ENCODE measurements at places on chromosomes 6 and 20.
A peak's percentile ranks its signal among the peaks of the same experiment; 100 is the strongest.

GRCh38 chr6:139764498-139764986 is 390.1 kb upstream of the CITED2 start:
- no peak for DNase-seq

DNA sequence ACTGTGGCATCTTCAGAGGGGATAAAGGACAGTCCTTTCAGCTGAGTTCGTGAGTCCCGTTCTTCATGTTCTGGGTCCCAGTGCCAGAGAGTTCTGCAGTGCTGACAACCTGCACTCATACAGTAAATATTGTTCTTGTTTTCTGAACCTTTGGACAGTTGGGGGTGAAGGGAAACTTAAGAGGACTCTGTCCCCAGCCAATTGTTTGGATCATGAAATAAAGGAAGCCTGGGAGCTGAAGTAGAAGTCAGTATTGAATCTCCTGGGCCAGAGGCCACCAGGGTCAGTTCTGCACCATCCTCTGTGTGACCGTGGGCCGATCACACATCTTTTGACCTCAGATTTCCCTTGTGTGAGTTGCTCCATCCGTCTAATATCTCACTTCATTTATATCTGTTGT is 3.2 kb downstream of the SLC2A12 start:
- DNase-seq, result no peak

- no peak for DNase-seq
These were observed 268.5 kb upstream of the FOXQ1 start for GRCh38 chr6:1043458-1043836.

DNA sequence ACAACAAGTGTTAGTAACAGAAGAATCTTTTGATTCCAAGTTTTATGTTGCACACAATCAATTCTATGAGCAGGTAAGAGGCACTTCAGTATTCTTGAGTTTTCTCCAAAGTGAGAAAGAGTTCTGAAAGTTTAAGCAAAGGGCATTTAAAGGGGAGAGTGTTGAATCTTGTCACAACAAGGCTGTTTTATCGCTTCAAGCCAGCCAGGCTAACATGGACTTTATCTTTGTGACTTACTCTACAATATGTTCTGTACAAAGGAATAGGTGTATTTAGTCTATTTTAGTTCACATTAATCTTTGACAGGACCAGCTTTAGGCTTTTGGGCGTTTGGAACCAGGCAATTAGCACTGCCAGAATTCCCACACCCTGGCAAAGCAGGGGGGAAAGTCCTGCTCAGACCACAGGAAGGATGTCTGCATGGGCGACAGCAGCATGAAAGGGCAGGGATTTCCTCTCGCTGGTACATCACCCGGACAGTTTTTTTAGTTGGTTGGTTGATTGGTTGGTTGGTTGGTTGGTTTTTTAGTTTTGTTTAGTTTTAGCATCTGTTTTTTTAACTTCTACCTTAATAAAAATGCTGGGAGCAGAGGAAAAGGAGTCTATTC is 395.4 kb upstream of the SOX4 start:
- DNase-seq, result no peak

DNA sequence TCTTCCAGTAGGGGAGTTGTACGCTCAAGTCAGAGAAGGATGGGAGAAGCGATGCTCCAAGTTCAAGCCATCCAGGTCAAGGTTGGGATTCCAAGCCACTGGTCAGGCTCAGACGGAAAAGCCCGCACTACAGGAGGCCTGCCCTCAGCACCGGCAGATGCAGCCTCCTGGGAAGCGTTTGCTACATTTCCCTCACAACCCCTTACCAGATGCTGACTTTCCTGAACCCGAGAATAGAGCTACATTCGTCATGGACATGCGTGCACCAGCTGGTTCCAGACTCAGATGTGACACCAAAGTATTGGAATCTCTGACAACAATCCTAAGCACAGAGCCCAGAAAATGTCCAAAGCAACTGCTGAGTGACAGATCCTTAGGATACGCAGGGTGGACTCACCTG is 174.8 kb downstream of the SASH1 start:
- no peak for DNase-seq

DNA sequence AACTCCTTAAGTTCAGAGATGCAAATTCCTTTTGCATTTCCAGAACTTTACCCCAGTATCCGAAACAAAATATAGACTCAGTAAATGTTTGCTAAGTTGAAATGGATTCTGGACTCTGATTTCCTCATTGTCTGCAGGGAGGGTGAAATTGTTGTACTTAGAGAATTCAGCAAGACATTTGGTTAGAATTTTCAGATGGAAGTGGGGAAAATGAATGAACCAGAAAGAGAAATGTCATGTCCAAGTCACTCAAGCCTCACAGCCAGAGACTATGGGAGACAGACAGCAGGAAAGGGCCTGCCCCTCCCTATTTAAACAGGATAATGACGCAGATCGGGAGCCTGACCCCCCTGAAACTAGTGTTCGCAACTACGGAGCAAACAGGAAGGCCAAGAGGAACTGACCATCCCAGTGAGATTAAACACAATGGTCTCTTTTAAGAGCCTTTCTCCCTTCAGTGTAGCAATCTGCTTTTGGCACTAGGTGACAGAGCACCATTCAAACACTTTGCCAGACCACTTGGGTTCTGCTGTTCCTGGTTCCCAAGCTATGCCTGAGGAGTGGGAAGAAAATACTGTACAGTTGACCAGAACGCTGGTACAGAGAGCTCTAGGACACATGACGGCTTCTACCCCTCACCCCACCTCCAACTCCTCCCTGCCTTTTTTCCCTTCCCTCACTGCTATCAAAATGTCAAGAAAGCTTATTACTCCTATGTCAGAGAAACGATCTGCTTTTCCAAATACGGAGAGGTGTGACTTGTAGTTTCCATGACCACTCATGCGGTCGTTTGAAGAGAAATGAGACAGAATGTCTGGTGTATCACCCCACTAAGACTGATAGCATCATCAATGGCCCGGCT is 13.7 kb downstream of the NEDD9 start:
- DNase-seq, result no peak

GRCh38 chr20:64176971-64177370 is 12.7 kb downstream of the MYT1 start:
- DNase-seq, result no peak

DNA sequence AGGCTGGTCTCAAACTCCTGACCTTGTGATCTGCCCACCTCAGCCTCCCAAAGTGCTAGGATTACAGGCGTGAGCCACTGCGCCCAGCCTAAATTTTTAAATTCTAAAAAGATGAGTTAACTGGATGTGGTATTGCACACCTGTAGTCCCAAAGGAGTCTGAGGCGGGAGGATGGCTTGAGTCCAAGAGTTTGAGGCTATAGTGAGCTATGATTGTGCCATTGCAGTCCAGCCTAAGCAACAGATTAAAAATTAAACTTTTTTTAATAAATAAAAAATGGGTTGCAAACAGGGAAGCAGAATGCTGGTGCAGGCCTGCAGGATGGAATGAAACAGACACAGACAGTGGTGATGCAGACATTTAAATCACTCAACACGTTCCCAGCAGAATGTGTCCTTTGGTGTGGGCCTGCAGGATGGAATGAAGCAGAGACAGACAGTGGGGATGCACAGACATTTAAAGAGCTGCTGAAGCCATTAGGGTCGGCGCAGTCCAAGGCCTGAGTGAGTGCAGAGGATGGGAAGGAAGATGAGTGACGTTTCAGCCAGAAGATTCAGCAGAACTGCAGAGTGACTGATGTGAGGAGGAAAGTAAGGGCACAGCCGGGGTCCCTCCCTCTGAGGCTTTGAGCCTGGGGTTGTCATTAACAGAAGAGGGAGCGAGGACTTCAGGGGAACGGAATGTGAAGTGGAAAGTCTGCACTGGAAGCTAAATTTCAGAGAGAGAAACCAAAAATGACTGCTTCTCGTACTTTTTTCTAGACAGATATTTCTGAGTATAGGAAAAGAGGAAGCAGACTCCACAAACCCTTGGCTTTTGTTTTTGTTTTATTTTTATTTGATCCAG is 117.5 kb downstream of the RIN2 start:
- DNase-seq, result no peak

GRCh38 chr6:73538116-73538779 is 17.4 kb upstream of the EEF1A1 start:
- no peak for DNase-seq

DNA sequence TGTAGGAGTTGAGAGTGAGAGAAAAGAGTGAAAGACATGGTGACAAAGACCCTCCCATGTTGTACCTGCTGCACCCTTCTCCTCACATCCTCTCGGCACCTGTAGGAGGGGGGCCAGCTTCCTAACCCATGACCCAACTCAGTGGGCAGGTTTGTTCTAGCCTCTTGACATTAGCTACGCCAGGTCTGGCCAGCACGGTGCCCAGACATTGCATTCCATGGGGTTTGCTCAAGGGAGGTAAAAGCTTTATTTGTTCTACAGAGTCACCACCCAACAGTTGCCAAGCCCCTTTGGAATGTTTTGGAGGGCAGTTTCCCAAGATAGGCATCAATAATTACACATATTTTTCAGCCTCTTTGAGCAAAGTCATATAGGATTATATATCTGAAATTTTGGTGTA is 22.7 kb upstream of the TGM6 start:
- no peak for DNase-seq

DNA sequence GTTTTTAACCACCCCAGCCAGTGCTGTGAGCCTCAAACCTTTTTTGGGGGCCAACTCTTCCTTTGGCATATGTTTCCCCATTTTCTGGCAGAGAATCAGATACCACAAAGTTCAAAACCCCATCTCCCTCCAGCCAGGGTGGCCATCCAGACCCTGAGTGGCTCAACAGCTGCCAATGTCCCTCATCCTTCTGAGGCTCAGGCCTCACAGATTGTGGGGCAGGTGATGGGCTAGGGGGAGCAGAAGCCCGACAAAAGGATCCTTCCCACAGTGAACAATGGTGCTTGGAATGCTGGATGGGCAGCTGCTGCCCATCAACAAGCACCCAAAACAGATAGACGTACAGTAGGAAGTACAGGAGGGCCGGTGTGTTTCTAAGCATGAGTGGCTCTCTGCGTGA is 42.6 kb upstream of the IL17A start:
- no peak for DNase-seq

- DNase-seq, result no peak
These were observed 32.2 kb upstream of the HIVEP1 start for GRCh38 chr6:11979866-11980265.

- DNase-seq, result no peak
These were observed 74.7 kb downstream of the ZHX3 start for GRCh38 chr20:41242807-41243206.

DNA sequence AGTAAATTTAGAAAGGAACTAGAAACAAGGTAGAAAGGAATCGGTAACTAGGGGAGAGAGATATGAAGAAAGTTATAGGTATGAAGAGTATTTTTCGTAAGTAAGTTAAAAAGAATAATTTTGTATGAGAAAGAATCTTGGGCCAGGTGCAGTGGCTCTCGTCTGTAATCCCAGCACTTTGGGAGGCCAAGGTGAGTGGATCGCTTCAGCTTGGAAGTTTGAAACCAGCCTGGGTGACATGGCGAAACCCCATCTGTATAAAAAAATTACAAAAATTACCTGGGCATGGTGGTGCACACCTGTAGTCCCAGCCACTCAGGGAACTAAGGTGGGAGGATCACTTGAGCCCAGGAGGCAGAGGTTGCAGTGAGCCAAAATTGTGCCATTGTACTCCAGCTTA is 42.0 kb downstream of the TCP11 start:
- DNase-seq, result no peak

- no peak for DNase-seq
These were observed 215.2 kb downstream of the LMBRD1 start for GRCh38 chr6:69581581-69581980.

DNA sequence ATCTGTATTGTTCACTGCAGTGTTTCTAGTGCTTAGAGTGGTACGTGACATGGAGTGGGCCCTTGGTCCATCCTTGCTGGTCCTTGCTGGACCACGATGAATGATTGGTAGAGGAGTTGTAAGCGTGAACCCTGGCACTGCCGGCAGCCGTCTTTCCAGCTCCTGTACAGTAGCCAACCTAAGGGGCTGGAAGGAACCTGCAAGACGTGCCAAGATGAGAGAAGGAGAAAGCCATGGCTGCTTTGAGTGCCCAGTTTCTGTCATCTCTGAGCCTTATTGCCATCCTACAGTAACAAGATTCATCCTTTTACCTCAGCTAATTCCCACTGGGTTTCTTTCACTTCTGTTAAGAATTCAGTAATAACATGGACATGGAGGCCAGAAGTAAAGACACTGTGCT is 5.9 kb downstream of the DHX35 start:
- DNase-seq, result no peak

GRCh38 chr6:82818727-82819126 is 246.9 kb downstream of the UBE3D start:
- no peak for DNase-seq

DNA sequence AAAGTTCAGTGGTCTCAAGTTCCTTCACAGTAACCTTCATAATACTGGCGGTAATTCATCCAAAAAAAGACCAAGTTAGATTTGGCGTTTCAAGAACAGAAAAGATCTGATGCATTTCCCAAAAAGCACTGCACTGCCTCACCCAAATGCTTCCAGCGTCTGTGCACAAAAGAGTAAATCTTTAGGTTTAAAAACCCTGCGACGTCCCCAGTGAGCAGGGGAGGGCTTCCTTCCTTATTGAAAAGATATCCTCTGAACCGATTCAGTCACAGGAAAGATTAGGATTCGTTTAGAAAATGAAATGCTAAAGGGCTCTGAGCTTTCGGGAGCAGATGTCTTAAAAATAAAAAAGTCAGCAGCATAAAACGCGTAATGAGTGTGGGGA is 654 bp downstream of the TBC1D7 start:
- DNase-seq, result no peak

- DNase-seq, result no peak
These were observed 567.4 kb downstream of the COL12A1 start for GRCh38 chr6:74638412-74638811.

- DNase-seq, result no peak
These were observed 9.1 kb downstream of the YTHDF1 start for GRCh38 chr20:63206878-63207277.

- peak; percentile 2 for DNase-seq
These were observed 39.1 kb downstream of the TMX4 start for GRCh38 chr20:7980332-7981046.

- no peak for DNase-seq
These were observed 220.8 kb upstream of the FOXA2 start for GRCh38 chr20:22805219-22805618.

DNA sequence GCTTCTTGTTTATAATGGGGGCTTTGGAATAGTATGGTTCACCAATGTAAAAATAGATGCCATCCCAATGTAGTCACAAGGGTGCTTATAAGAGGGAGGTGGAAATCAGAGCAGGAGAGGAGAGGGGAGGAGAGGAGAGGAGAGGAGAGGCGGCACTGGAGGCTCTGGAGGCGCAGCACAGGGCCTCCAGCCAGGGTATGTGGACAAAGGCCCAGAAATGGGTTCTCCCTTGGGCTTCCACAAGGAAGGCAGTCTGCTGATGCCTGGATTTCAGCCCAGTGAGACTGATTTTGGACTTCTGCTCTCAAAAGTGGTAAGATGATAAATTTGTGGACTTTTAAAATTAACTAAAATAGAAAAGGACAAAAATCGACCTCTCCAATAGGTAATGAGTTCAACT is 116.8 kb downstream of the RNASET2 start:
- DNase-seq, result no peak

DNA sequence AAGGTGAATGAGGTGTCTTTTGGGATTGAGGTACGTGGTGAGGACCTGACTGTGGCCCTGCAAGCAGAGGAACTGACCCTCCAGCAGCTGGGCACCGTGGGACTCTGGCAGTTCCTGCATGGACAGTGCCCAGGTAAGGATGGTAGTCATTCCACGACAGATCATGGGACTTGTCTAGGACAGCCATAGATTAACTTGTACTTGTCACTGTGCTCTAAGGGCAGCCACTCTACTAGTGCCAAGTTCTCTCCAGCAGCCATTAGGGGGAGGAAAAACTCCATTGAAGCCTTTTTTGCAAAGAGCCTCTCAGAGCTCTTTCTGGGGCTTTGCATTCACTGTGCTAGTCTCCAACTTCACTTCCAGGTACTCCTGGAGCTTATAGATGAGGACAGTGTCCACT is 20.4 kb downstream of the TAF11 start:
- DNase-seq, result no peak
